ENCODE measurements at places on chromosomes 16 and 17. TPM values are rescaled to one million over a fixed set of nuclear protein-coding genes. Genes with fewer than 3 reads are reported as not detected.

GRCh38 chr16:71700831-71701230 is 23.7 kb downstream of the PHLPP2 start:
- DNase-seq = no peak

NR1D1 gene
- total RNA-seq = 5.8 TPM

TMC7 gene
- not detected for total RNA-seq

CD300E gene
- not detected for total RNA-seq
